ENCODE measurements at places on chromosomes 12 and 14.

DNA sequence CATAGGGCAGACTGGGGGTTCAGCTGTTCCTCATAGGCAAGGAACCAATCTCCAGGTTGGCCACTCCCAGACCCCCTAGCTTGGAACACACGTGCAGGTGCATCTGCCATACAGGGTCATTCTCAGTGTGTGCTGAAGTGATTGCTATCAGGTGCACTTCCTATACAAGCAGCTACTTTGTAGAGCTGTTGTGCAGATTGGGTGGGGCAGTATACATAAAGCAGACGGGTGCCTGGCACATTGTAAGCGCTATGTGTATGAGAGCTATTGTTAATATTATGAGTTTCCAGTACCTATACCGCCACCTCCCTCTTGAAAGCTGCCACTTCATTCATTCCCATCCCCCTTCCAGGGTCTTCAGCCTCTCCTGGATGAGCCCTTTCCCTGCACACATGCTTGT lies 17.3 kb downstream of the IRF2BPL start:
- DNase-seq: no peak

- no peak for DNase-seq
Observed at GRCh38 chr14:28121512-28122297, 644.9 kb upstream of the FOXG1 start.

DNA sequence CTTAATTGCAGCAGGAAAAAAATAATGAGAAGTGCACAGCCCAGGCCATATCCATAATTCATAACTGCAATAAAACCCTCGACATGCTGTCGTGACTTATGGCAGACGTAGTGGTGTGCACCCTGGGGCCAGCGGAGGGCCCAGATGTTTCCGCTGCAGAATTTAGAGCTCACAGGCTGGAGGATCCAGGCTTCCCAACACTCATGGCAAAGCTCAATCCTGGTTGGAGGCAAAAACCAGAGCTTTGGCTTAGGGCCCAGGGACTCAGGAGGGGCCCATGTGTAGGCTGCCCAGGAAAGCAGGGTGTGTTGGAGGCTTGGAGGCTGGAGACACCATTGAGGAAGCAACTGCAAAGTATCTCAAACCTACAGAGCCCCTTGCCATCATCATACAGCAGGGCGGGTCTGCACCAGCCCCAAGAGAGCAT lies 68.7 kb downstream of the SERPINA3 start:
- no peak for DNase-seq

DNA sequence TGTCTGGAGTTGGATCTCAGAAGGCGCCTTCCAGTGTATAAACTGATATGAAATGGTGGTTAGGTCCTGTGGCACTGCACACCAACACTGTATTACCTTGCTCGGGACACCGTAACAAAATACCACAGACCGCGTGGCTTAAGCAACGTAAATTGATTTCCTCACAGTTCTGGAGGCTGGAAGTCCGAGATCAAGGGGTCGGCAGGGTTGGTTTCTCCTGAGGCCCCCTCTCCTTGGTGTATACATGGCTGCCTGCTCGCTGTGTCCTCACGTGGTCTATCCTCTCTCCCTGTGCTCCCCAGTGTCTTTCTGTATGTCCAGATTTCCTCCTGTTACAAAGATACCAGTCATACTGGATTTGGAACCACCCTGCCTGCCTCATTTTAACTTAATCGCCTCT lies 128.4 kb downstream of the FBXL14 start:
- DNase-seq: no peak

DNA sequence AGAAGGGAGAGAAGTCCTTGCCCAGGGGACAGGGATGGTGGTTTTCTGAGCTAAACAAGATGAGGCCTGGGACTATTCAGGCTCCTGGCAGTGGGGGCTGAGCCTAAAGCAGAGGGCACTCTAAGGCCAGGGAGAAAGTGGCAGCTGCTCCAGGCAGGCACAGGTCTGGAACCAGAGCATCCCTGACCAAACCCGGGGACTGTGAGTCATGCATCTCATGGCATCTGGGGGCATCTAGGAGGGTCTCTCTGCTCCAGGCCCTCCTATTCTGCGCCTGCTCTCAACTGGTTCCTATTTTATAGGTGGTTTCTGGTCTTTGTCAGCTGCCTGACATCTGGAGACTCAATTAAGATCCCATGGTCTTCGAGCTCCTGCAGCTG lies 11.6 kb downstream of the KRT7 start:
- no peak for DNase-seq

GRCh38 chr12:120903412-120904196 lies 554 bp downstream of the SPPL3 start:
- peak; percentile 44 for DNase-seq

DNA sequence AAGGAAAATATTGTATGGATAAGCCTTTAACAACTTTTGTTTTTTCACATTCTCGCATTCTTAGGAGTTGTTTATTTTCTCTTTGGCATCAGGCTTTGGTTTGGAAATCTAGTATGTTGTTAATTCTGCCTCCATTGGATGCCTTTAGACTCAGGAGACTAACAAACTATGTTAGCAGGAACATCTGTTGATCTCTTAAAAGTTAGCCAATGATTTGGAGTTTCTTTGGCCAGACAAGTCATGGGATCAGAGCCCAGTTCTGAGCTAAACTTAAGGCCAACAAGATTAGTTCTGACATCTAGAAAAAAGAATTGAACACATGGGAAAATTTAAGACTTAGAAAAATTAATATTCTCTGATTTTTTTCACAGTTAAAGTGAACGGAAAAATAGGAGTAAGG lies 35.3 kb upstream of the STRAP start:
- no peak for DNase-seq

DNA sequence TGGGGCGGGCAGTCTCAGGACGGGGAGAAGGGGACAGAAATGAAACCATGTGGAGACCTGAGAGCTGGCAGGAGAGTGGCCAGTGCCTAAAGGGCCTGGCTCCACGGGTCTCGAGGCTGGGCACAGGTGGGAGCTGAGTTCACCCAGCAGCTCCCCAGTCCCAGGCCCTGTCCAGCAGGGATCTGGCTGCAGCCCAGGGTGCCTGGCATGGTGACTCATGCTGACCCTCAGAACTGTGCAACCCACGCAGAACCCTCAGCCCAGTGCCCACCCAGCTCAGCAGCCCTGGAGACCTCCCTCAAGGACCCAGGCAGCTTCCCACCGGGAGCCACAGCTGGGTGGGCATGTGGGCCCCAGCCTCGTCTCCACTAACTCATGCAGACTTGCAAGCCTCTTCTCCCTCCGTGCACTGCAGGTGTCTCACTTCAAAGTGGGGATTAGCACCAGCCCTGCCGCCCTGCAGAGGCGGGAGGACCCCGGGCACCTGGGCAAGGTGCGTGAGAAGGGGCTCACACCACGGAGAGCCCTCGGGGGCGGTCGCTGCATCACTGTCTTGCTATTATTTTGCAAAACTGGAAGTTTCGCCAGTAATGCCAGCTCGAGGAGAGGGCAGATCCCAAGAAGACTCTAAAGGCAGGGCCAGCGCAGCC lies 46.3 kb downstream of the CCNK start:
- DNase-seq: no peak

- DNase-seq: no peak
Observed at GRCh38 chr14:89833120-89833532, 121.4 kb downstream of the EFCAB11 start.

- no peak for DNase-seq
Observed at GRCh38 chr12:65668981-65669695, 155.1 kb upstream of the HMGA2 start.

DNA sequence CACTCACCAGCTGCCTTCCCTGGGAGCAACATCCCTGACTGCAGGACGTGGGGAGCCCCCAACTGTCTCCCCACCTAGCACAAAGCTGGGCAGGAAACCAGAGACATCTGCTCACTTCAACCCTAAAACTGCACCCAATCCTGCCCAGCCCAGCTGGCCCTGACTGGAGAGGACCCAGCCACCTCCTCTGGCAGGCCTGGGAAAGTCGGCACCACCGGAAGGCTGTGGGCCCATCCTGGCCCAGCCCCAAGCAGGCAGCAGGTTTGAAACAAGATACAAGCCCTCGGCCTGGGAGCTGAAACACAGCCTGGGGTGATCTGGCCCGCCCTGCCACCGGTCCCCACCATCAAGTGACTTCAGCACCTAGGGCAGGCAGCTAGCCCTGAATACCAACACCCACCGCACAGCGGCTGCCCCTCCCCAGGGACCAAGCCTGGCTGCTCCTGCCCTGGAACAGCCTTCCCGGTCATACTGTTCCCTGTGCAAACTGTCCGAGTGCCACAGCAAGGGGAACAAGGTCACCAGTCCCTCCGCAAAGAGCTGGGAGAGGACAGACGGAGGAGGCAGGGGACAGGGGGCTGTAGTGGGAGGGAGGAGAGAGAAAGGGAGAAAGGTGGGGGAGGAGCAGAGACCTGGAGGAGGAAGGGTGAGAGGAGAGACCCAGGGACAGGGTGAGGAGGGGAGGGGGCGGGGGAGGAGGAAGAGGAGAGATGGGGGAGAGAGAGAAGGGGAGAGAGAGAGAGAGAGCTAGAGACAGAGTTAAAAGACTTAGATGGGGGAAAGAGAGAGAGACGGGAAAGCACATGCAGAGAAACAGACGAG lies 115.7 kb downstream of the RFLNA start:
- no peak for DNase-seq

- no peak for DNase-seq
Observed at GRCh38 chr12:83945871-83946270, 966.7 kb downstream of the SLC6A15 start.

GRCh38 chr12:79552192-79552591 lies 138.6 kb downstream of the PAWR start:
- DNase-seq: no peak

- DNase-seq: no peak
Observed at GRCh38 chr14:92696366-92696765, 52.1 kb downstream of the LGMN start.

GRCh38 chr12:99137124-99137855 lies 492.2 kb downstream of the APAF1 start:
- no peak for DNase-seq

DNA sequence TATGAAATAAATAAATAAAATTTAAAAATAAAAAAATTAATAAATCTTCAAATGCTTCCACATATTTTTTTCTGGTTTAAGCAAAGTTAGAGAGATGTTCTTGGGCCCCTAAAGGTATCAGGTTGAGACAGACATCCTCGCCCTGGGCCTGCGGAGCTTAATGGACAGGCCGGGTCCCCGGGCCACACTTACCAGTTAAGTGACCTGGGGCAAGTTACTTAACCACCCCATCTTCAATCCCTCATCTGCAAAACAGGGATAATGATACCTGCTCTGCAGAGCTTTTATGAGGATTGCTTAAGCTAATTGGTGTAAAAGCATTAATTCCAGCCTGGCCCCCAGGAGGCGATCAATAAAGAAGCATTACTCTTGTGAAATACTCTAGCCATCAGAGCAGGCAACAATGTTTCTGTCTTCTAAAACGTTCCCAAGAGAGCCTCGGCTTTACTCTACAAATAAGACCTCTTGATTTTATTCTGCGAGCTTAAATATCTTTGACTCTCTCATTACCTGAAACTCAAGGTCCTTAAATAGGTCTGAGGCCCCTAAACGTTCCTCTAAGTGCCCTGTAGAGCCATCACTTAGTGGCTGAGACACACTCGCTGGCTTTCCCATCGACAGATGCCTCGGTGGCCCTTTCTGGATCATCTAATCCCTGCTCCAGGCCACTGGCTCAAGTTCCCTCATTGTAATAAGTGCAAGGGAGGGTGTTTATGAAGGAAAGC lies 81.1 kb upstream of the DIO3 start:
- no peak for DNase-seq

DNA sequence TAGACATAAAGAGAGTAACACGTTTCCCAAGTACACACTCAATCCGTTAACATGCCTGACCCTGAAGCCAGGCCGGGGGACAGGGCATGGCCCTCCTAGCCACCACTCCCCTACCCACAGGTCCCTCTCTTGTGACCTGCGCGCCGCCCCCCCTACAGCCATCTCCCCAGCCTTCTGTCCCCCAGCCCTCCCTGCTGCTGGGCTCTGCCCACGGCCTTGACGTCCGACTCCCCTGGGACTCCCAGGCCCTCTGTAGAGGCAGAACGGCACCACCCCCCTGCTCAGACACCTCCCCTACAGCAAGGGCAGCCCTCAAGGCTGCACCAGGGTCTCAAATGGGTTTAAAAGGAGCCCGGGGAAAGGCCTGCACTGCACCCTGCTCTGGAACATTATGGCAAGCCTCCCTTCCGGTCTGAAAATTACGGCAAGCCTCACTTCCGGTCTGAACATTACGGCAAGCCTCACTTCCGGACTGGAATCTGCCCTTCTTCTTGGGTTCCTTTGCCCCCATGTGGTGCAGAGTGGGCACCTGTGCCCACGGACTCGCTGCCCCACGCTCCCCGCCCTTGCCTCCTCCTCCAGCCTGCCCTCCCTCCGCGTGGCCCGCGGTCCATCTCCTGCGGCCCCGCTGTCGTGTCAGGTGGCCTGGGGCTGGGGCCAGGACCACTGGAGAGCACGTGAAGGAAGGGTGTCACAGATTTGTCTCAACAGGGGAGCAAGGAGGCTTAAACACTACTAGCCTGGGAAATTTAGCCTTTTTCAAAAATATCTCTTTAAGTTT lies 77.6 kb downstream of the MOK start:
- DNase-seq: no peak

DNA sequence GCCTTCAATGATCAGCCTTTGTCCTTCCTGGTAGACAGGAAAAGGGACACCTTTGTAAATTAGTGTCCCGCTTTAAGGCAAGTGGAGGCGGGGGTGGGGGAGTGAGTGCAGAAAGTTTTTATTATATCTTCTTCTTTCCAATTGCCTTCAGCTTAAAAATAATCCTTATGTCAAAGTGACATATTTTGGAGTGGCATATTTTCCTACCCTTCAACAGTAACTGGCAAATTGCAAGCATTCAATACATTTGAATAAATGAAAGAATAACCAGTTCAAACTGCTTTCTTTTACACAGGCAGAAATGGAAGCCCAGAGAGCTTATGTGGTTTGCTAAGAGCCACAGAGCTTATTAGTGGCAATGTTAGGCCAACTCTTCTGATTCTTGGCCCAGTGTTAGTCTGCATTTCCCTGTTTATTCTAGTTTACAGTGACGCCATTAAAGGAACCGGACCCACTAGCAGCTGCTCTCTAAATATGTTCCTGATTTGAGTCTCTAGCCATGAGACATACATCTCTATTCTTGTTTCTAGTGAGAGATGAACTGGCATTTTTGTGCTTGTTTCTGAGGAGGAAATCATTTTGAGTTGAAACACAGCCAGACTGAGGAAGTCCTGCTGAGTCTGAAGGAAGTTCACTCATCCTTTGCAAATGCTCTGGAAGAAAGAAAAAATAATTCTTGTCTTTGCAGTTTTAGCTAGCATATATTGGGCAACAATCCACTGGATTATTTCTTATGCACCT lies 468.7 kb downstream of the NOVA1 start:
- DNase-seq: no peak

DNA sequence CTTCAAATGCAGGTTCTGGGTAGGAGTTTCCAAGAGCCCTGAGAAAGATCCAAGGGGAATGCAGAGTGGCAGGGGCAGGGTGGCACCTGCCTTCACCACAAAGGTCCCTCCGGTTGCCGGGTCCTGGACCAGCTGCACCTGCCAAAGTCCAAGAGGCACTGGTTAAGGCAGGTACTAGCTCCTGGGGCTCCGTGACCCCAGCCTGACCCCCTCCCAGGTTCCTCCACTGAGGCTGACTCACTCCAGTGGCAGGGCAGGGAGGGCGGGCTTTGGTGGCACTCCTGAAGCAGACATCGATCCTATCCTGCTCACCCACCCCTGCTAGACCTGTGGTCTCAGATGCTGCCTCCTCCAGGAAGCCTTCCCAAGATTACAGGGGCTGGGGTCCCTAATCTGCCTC lies 11.4 kb downstream of the RPS6KL1 start:
- no peak for DNase-seq

GRCh38 chr12:125145196-125145595 lies 80.0 kb downstream of the AACS start:
- DNase-seq: no peak

GRCh38 chr14:89700801-89701200 lies 253.7 kb downstream of the EFCAB11 start:
- DNase-seq: peak; percentile 56

Measured in NCI-H774 (cell line).